ENCODE measurements at places on chromosomes 11 and 22.
A peak's percentile ranks its signal among the peaks of the same experiment; 100 is the strongest.

DNA sequence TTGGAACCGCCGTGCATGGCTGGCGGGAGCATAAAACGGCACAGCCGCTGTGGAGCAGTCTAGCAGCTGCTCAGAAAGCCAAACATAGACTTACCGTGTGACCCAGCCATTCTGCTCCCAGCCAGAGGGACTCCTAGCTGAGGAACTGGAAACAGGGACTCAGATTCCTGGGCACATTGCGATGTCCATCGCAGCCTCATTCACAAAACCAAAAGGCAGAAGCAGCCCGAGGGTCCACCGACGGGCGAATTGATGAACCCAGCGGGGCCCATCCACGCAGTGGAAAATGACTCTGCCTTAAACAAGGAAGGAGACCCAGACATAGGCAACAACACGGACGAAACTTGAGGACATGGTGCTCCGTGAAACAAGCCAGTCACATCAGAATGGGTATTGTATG is 5.7 kb upstream of the MUC5B start:
- DNase-seq = no peak

GRCh38 chr22:31080164-31080847 is 812 bp upstream of the SMTN start:
- DNase-seq = no peak

- no peak for DNase-seq
These were observed 168.5 kb downstream of the NAV2 start for GRCh38 chr11:19881177-19881576.

DNA sequence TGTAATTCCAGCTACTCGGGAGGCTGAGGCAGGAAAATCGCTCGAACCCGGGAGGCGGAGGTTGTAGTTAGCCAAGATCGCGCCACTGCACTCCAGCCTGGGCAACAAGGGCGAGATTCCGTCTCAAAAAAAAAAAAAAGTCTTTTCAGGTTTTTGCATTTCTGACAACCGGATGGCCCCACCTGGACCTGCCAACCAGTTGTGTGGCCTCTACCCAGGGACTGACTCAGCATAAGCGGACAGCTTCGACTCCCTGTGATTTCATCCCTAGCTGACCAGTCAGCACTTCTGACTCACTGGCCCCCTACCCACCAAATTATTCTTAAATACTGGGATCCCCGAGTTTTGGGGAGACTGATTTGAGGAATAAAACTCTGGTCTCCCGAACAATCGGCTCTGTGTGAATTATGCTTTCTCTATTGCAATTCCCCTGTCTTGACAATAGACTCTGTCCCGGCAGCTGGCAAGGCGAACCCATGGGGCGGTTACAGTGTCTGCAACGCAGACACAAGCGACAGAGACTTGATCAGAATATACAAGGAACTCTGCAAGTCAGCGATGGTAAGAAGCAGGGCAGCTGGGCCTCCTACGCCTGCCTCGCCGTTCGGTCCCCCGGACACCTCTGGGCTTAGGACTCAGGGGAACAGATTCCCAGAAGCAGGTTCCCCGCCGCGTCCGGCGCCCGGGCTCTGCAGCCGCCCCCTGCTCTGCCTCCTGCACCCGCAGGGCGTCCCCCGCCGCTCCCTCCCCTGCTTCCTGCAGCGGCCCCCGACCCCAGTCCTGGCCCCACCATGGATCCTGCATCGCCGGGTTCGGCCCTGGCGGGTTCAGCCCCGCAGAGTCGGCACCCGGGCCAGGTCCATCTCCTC is 741 bp upstream of the TALDO1 start:
- DNase-seq = no peak

- DNase-seq = no peak
These were observed 28.9 kb downstream of the AP1B1 start for GRCh38 chr22:29359469-29359868.

DNA sequence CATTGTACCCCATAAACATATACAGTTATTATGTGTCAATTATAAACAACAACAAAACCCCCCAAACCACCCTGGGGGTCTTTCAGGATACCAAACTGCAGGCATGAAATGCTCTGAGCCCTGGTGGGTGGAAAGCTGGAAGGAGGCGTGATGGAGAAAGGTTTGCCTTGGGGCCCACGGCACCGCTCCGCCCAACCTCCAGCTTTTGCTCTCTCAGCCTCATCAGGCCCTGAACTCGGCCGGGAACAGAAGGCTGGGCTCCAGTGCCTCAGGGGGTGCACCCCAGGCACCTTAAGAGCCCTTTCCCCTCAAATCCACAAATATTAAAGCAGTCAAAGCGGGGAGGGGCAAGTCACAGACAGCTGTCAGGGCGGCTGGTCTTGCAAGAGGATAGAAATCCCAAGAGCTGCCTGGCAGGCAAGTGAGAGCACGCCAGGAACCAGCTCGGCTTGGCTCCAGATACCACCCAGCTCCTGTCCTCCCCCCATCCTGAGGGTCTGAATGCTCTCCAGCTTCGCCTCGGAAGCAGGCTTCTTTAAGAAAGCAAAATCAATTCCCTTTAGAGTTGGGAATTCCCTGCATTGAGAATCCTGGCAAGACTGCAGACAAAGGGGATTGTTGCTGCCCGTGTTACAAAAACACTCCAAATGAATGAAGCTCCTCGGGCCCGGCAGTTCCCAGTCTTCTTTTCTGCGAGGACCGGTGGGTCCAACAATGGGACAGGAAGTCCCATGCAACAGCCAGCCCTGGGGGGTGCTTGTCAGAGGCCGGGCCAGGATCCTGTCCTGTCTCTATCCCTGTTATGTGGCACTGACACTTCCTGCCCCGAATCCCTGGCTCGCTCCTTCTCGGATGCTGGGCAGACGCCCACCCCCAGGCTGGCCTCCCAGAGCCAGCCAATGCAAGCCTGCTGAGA is 80.8 kb downstream of the NAT10 start:
- no peak for DNase-seq

DNA sequence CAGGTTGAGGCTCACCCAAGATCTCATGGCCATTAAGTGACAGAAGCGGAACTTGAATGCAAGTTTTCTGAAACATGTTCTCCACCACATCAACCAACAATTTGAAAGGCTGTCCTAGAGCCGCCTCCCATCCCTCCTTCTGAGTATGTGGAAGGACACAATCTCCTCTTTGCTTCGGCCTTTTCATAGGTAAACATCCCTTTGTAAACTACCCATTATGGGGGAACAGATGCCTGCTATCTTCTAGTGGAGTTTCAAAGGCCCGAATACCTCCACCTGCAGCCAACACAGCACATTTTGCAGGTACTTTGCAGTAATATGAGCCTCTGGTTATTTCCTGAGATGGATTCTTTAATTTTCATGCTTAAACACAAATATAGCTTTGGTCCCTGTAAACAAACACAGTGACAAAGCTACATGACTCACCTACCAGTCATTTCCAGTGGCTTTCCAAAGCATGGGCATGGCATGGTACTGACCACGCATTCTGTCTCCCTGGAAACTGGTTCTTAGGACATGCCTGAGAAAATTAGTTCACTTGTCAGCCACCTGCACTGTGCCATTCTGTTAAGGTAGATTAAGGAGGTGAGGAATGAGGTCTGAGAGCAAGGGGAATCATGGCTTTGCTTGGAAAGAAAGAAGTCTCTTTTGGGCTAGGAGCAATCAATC is 60.2 kb downstream of the EHF start:
- DNase-seq = no peak

DNA sequence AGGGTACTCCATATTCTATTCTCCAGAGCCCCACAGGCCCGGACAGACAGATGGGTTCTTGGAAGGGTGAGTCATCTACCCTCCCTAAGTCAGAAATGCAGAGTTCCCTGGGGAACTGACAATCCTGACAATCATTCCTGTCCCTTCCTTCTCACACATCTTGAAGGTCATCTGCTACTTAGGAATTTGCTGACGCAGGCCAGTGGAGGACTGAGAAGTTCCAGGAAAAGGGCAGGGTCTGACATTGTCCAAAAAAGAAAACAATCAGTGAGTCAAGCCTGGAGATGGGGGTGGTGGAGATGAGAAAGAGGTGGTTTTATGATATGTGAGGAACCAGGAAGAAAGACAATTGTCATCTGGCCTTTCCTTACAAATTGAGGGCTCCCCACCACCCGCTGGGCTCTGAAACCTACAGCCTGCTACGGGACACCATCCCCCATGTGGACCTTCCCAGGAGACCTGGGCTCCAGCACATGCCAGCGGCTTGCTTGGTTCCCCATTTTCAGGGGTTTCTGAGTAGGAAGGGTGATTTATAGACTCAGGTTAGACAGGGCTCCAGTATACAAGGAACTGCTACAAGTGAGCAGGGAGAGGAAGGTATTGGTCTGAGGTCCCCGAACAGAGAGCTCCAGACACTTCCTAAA is 12.9 kb downstream of the CD59 start:
- DNase-seq = peak; percentile 29

GRCh38 chr11:9567401-9567800 is 6.1 kb upstream of the WEE1 start:
- DNase-seq = no peak

- no peak for DNase-seq
These were observed 7.3 kb downstream of the C11orf97 start for GRCh38 chr11:94519478-94520084.

GRCh38 chr11:26053966-26054365 is 278.0 kb upstream of the ANO3 start:
- no peak for DNase-seq

DNA sequence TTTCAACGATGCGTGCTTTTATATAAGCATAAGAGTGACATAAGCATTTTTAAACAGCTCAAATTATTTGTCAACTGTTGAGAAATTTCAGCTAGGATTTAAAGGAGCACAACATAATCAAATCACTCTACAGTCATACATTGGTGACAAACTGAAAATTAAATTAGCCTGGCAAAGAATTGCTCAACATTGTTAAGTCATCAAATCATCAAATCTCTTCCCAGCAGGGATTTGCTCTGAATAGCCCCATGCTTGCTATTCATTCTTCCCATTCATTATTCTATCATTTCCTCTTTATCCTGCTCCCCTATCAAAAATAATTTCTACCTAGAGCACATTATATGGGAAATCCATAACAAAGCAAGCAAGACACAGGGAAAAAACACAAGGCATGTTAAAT is 198.7 kb upstream of the LUZP2 start:
- no peak for DNase-seq

DNA sequence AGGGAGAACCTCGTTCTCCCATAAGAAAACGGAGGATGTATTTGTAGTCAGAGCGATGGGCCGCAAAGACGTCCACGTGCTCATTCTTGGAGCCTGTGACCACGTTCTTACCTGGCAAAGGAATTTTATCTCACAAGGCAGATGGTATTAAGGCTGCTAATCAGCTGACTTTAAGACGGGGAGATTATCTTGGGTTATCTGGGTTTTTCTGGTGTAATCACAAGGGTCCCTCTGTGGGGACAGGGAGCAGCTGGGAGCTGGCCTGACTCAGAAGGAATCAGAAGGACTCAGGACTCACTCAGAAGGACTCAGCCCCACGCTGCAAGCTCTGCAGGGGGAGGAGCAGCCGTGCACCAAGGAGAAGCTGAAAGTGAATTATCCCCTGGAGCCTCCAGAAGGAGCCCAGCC is 7.5 kb upstream of the SIGIRR start:
- no peak for DNase-seq

GRCh38 chr11:116173941-116174911 is 598.6 kb downstream of the BUD13 start:
- DNase-seq = no peak

DNA sequence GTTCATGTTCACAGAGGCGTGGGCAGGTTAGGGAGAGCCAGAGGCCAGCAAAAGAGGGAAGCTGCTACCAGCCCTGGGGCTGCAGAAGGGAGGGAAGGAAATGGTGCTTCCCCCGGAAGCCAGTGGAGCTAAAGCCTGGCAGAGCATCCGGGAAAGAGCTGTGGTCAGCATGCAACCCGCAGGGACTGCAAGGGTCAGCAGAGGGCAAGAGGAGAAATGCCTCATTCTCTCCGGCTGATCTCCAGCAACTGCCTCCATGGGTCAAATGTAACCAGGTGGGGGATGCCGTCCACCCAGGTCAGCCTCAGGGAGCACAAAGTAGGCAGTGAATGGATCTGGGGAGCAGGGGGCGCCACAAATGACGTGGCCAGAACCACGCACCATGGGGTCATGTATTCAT is 36.9 kb upstream of the PRR5 start:
- DNase-seq = peak; percentile 14

DNA sequence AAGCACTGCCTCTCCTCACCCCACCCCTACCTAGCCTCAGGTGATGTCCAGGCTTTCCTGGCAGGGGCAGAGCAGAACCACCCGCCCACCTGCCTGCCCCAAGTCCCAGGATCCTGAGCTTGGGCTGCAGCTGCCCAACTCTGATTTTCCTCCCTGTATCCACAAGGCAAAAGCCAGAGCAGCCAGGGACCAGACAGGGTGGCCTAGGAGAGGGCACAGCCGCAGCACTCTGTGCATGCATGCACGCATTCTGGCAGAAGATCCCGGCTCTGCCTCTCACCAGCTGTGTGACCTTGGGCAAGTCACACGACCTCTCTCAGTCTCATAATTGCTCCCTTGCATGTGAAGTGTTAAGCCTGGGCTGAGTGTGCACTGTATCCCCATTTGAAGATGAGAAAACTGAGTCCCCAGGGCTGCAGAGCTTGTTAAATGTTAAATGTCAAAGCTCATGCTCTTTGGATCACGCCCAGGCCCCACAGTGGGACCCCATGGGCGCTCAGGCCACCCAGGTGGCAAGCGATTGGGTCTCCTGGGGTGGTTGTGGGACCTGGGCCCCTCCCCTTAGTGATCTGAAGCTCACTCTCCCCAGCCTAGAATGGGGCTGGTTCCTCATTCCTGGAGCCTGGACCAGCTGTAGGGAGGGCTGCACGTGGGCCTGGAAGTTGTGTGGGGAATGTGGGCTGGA is 2.8 kb upstream of the CARNS1 start:
- no peak for DNase-seq

DNA sequence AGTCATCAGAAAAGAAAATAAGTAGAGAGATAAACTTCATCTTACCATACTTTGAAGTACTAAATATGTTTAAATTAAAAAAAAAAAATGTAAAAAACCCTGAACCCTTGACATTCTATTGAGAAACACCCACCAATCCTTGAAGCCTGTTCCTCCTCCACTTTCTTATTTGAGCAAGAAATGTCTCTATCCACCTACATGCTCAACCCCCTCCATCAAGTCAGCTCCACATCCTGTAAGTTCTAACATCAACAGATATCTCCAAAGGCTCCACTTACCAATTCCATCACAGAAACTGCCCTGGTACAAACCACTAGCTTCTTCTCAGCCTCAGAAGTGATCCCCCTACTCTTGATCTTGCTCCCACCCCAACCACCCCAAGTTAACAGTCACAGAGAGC is 32.5 kb upstream of the FAT3 start:
- DNase-seq = no peak

DNA sequence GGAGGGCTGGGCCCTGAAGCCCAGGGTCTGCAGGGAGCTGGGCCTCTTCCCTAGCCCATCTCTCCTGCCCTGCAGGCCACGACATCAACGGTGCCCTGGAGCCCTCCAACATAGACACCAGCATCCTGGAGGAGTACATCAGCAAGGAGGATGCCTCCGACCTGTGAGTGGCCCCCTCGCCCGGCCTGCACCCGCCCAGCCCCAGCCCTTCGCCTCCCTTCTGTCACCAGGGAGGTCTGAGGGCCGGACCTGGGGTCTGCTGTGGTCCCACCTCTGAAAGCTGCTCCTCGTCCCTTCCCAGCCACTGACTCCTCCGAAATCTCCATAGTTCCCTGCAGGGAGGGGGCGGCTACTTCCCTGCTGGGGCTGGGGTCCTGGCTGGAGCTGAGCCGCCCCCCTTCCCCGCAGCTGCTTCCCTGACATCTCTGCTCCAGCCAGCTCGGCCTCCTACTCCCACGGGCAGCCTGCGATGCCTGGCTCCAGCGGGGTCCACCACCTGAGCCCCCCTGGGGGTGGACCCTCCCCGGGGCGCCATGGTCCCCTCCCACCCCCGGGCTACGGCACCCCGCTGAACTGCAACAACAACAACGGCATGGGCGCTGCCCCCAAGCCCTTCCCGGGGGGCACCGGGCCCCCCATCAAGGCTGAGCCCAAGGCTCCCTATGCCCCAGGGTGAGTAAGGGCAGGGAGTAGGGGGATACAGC is 13.3 kb downstream of the MYRF start:
- DNase-seq = no peak

Data from bone marrow (tissue), 2 donors.